Stimulated activated CD4-positive, alpha-beta T cell treated with anti-CD3 and anti-CD28 coated beads, TNF-alpha, amount 100 ng/mL, for 48 hours (primary cell): ENCODE measurements at places on chromosomes 6 and 20.
A peak's percentile ranks its signal among the peaks of the same experiment; 100 is the strongest.

DNA sequence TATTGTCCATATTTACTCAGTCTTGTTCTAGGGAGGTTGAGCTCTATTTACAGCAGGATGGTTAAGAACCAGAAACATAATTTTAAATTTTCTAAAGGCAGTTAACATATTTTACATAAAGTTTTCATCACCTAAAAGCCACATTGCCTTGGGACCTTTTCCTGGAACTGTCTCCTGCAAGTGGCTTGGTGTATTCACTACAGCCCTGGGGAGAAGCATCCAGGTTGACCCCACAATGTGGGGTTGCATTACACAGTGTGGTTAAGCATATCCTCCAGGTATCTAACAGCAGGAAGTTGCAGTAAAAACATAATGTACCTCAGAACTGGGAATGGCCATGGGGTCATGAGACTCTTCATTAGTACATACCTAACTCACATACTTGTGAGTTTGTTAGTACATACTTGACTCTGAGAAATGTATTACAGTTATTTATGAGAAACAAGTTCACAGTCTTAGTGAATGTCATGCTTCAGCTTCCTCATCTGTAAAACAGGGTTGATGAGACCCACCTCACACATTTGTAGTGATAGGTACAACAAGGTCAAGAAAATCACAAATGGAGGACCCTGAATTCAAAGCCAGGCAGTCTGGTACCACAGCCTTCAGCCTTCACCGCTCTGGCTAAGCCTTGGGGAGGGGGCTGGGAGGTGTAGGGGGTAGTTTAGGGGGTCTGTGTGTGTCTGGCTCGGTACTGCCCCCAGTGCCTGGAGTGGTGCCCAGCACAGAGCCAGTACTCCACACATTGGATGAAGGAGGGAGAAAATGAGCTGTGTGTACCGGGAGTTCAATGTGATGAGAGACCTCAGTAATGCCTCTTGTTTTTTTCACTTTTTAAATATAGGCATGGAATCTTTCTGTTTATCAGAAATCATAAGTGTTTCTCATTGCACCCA is 52.9 kb downstream of the KAT14 start:
- DNase-seq: no peak

- no peak for DNase-seq
These were observed 37.9 kb upstream of the TGM2 start for GRCh38 chr20:38202982-38203293.

DNA sequence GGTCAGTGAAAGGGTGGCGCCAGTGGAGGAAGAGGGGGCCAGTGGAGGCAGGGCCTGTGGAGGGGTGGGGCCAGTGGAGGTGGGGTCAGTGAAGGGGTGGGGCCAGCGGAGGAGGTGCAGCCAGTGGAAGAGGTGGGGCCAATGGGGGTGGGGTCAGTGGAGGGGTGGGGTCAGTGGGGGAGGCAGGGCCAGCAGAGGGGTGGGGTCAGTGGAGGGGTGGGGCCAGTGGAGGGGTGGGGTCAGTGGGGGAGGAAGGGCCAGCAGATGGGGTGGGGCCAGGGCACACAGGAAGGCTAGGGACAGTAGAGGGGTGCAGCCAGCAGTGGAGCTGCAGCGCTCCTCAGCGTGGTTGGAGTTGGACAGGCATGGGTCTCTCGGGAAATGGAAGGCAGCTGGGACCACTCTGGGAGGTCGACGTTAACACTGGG is 18.7 kb downstream of the ADRM1 start:
- no peak for DNase-seq

DNA sequence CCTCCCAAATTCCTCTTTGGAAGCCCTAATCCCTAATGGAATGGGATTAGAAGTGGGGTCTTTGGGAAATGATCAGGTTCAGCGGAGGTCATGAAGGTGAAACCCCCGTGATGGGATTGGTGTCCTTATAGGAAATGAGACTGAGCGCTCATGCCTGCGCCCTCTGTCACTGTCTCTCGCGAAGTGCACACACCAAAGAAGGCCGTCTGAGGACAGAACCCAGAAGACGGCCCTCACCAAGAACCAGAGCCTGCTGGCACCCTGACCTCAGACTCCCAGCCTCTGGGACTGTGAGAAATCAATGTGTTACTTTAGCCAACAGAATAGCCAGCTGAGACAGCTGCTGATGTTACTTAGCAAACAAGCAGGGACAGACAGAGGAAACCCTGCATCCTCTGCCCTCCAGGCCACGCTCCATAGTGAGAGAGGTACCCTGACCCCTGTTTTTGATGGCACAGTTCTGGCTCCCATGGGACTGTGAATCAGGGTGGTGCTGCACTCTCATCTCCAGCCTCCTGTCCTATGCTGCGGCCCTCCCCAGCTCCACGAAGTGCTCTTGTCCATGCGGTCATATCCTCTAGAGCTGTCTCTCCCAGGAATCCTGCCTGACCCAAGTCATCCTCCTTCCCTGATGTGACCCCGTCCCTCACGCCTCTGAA is 369.3 kb downstream of the ZFAND3 start:
- DNase-seq: no peak

- DNase-seq: no peak
These were observed 810.7 kb downstream of the MAFB start for GRCh38 chr20:39878320-39878719.

DNA sequence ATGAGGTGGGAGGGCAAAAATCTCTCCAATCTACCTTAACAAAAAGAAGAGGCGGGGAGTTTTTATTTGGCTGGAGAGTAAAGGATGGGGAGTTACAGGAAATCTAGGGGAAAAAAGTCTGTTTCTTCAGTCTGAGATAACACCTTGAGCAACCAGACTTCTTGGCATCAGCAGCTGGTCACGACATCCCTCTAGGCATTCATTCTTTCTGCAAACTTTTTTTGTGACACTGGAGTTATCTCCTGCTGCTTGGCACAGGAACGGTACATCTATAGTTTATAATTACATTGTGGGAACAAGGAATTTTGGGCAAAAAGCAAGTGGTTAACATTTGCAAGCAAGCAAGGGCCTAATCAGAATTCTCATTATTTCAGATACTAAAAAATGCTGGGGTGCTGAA is 50.6 kb upstream of the IFNGR1 start:
- DNase-seq: no peak

GRCh38 chr6:10722570-10722819 is 375 bp upstream of the TMEM14C start:
- no peak for DNase-seq

DNA sequence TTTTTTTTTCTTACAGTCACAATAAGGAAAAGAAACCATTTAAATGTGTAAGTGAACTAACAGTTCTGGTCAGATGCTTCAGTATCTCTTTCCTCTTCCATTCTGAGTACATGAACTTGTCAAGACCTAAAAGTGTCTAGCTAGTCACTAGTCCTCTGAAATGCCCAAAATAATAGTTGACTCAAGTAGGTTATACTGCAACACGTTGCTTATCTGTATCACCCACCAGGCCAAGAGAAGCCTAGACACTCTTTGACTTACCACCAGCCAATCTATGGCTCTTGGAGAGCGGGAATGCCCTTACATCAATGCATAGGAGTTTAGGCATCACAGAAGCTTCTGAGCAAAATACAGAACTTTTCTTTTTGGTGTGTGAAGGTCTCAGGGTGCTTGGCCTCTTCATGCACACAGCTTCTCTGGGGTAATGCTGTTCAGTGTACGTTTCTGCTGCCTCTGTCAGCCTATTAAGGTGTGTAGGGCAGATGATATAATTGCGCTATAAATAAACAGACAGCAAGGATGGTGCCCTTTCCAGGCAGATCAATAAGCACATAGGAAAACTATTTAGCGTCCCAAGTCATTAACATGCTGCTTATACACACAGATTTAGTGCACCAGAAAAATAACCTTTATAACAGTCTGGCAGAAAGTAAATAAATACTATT is 7.8 kb upstream of the GFOD1 start:
- no peak for DNase-seq

- DNase-seq: no peak
These were observed 25.5 kb upstream of the ADRM1 start for GRCh38 chr20:62277253-62277652.

DNA sequence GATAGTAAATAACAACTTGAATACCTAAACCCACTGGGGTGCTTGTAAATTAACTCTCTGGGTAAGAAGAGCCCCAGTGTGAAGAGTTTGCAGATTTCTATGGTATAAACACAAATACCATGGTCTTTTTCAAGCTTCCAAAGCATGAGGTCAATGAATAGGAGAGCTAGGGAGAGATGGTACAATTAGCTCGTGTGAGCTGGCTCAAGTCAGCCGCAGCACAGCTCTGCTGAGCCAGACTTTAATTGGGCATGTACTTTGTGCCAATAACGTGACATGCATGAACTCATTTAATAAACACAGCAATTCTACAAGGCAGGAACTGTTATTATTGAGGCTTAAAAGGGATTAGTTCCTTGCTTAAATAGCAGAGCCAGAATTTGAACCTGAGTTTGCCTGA is 684.2 kb downstream of the KIF16B start:
- DNase-seq: no peak

- no peak for DNase-seq
These were observed 87.0 kb downstream of the ZMYND8 start for GRCh38 chr20:47269309-47270165.

DNA sequence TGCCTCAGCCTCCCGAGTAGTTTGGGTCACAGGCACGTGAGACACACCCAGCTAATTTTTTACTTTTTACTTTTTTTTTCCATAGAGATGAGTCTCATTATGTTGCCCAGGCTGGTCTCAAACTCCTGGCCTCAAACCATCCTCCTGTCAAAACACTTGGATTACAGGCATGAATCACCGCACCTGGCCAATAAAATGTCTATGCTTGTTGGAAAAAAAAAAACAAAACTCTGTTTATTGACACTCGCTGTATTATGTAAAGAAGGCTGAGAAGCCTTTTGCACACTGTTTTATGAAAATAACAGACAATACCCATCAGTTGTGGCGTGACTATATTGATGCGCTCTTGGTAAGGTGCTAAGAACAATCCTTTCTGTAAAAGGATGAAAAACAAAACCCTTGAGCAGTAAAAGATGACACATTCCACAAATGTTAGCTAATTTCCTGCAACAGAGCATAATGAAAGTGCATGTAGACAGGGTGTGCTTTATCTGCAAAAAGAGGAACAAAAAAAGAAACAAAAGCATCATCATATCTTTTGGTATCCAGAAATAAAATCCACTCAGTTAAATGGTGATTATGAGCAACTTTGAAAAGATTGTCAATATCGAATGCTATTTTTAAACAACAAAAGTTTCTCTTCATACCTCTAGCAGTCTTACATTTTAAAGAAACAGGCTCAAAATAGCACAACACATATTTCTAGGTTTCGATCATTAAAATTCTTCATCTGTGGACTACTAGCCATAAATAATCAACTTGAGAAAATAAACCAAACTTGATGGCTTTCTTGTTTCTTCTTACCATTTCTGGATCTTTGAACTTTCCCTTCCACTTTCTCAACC is 108.3 kb upstream of the PHACTR1 start:
- no peak for DNase-seq

DNA sequence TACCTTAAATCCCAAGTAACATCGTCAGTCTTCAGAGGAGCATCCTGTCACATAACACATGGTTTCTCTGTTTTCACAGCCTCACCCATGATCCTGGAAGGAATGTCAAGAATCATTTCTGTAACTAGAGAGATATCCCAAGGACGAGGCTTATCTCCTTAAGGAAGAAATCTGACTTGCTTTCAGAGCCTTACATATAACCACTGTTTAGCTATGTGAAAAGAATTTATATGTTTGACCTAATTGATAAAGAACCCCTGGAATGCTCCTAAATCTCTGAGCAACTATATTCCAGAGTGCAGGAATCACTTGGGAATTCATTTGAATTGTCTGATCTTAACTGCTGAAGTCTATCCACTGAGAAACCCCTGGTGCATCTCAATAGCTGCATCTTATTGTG is 243.1 kb downstream of the ALDH8A1 start:
- DNase-seq: no peak

- peak; percentile 63 for DNase-seq
These were observed 41.1 kb upstream of the PTGIS start for GRCh38 chr20:49608752-49609670.

GRCh38 chr6:15402406-15403045 is 156.7 kb downstream of the JARID2 start:
- no peak for DNase-seq

GRCh38 chr6:159490298-159490937 is 202.6 kb downstream of the SOD2 start:
- no peak for DNase-seq

DNA sequence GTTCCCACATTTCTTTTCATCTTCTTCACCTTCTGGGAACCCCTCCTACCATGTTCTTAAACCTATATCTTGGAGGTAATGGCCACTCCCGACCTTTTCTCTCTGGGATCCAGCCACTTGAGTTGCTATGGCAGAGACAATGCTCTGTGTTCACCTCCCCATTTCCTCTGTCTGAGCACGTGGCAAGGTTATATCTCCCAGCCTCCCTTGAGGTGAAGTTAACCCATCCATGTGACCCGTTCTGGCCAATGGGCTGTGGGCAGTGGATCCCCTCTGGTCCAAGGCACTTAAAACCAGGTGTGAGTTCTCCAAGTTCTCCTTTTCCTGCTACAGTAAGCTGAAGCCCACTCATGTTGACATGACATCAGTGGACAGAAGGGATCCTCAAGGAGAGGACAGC is 261.4 kb downstream of the LRFN2 start:
- no peak for DNase-seq

- DNase-seq: no peak
These were observed 1.3 kb downstream of the PTK7 start for GRCh38 chr6:43077333-43077809.

DNA sequence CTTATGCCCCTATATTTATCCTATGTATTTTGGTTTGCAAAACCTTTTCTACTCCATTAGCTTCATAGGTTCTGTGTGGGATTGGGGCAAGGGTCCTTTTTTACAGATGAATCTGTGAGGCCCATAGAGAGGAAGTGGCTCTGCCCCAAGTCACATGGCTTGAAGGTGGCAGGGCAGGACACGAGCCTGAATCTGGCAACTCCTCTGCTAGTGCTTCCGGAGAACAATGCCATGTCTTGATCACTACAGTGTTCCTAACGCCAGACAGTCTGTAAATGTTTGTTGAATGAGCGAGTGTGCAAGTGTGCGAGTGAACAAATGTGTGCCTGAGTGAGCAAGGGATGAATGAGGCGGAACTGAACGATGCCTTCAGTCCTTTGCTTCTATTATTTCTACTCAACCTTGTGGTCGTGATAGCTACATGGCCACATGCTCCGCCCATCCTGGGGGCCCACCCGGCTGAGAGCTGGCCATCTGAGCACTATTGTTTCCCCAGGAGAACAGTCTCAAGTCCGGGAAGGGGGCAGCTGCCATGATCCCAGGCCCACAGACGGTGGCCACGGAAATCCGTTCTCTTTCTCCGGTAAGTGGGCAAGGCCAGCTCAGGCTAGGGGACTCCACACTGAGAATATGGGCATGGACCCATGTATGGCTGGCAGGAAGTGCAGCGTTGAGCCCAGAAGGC is 17.8 kb upstream of the AAR2 start:
- no peak for DNase-seq

- no peak for DNase-seq
These were observed 31.7 kb upstream of the CST1 start for GRCh38 chr20:23782366-23782983.

- DNase-seq: no peak
These were observed 61.2 kb upstream of the SIRPG start for GRCh38 chr20:1718604-1719384.
